ENCODE measurements at places on chromosomes 2 and 18.

GRCh38 chr2:86617153-86617552, 6.5 kb downstream of the RNF103 start:
- DNase-seq = no peak

- DNase-seq = no peak
These were observed 188.6 kb downstream of the ARL4C start for GRCh38 chr2:234308073-234308812.

GRCh38 chr2:37466533-37467222, 122.2 kb downstream of the QPCT start:
- no peak for DNase-seq

DNA sequence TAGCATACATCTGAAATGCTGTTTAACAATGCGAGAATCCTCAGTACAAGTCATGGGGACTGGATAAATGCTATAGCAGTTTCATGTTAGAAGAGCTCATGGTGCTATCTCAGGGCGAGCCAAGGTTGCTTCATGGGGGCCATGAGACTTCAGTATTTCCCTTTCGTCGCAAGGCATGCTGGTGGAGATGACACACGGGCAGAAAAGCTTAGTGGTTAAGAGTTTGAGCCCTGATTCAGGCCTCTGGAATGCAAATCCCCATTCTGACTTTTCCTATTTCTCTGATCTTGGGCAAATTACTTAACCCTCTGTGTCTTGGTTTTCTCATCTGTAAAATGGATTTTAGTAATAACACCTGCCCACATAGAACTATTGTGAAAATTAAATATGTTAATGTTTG, 57.4 kb upstream of the EPHA4 start:
- DNase-seq = no peak

GRCh38 chr2:105328281-105329196, 996 bp downstream of the TGFBRAP1 start:
- DNase-seq = peak; percentile 19

GRCh38 chr2:224887141-224887540, 155.1 kb downstream of the DOCK10 start:
- no peak for DNase-seq

GRCh38 chr2:29130295-29130694, 15.1 kb downstream of the CLIP4 start:
- DNase-seq = no peak

GRCh38 chr2:126796931-126797621, 101.6 kb upstream of the TEX51 start:
- no peak for DNase-seq

DNA sequence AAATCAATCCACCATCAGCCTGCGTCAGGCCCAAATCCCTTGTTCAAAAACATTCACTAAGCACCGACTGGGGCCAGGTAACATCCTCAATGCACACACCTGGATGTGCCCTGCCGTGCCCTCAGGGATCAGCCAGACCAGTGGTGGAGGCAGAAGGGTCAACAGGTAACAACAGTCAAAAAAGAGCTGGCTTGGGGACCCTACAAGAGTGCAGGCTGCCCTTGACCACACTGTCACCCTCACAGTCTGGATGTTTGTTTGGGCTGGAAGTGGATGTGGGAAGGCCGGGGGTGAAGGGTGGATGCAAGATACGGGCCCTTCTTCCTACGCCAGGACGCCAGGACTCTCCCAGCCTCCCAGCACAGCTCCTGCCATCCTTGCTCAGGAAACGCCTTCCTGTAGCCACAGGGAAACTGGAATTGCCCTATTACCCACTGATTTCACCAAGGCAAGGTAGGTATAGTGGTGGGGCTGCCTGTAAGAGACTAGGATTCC, 2.7 kb downstream of the BIN1 start:
- DNase-seq = no peak

GRCh38 chr2:163570391-163570790, 165.4 kb downstream of the FIGN start:
- no peak for DNase-seq

GRCh38 chr2:6233993-6234392, 541.8 kb downstream of the SOX11 start:
- DNase-seq = no peak

DNA sequence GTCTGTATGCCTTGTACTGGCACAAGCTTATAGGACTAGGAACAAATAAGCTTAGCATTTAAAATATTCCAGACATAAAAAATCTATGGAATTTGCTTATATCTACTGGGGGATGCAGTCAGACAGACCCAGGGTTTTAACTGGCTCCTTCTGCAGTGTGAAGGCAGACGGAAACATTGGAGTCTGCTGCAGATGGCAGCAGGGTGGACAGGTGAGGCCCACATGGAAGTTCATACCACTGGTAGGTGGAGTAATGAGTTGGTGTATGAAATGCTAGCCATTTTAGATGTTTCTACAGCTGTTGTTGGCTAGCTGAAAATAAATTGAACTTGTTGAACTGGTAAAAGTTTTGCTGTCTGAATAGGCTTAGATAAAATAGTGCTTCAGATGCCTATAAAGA, 17.7 kb downstream of the SPTBN1 start:
- no peak for DNase-seq

- DNase-seq = no peak
These were observed 151.2 kb upstream of the HS6ST1 start for GRCh38 chr2:128469875-128470274.

DNA sequence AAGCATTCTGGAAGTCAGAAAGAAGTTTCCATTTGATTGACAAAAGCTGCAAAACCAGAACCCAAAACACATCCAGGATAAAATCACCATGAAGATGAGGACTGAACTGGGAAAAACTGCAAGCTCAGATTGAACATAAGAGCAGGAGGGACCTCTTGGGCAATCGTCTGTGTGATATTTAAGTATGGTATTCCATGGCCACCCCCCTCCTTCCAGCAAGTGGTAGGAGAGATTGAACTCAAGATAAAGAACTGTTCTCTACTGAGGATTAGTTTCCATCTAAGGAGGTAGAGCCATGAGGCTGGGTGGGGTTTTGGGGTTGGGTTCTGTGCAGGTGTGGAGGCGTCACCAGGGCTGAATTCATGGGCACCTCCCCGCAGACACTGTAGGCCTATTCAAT, 251.1 kb downstream of the NCKAP5 start:
- no peak for DNase-seq

Data from activated T-cell treated with anti-CD3 and anti-CD28 coated beads for 48 hours (primary cell).